Kidney (tissue), 22 donors: ENCODE measurements at places on chromosomes 13 and 19. TPM values are rescaled to one million over a fixed set of nuclear protein-coding genes. Genes with fewer than 3 reads are reported as not detected.
A peak's percentile ranks its signal among the peaks of the same experiment; 100 is the strongest.

GRCh38 chr13:43054803-43055802 lies 31.7 kb downstream of the DNAJC15 start:
- peak; percentile 75 for DNase-seq

GRCh38 chr13:42832341-42833096 lies 51.1 kb downstream of the FAM216B start:
- DNase-seq = no peak

The ISYNA1 gene
- 68.6 TPM for total RNA-seq

DNA sequence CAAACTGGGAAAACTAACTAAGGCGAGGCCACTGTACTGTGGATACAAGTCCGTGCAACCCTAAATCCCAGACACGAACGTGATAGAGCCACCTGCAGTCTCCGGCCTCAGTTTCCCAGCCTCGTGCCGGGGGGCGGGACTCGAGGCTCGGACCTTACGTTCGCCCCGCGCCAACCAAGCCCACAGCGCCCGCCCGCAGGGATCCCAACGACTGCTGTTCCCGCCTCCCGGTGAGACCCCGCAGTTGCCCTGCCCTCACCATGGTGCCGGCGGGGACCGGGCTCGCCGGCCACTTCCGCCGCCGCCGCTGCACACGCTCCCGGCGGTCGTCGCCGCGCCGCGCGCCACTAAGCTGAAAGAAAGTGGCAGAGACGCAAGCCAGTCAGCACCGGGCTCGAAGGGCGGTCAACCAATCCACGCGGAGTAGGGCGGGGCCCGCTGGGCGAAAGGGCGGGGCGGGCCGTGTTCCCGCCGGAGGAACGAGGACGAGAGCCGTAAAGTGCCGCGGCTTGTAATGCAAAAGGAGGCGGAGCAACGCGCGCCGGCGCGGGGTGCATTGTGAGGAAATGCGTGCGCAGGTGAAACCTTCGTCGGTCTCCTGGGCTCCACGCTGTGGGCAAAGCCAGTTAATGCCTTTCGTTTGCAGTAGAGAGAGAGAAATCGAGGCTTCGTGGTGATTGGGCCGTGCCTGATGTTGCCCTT lies at the start of gene LSM4:
TSS of gene LSM4 (minus strand) at position 318 of the 702 bp plus-strand sequence. CDS start at position 262, 56 bp downstream.
- DNase-seq = peak; percentile 99

DNA sequence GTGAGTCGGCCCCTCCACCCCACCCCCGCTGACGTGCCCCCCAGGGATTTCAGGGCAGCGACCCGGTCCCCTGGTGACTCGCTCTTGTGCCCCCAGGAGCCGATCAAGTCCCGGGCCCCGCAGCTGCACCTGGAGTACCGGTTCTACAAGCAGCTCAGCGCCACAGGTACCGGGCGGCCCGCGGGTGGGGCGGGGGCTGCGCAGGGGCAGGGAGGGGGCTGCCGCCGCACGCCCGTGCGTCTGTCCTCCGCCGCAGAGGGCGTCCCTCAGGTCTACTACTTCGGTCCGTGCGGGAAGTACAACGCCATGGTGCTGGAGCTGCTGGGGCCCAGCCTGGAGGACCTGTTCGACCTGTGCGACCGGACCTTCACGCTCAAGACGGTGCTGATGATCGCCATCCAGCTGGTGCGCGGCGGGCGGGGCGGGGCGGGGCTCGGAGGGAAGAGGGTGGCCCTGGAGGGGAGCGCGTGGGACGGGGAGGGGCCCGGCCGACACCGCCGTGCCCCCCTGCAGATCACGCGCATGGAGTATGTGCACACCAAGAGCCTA lies 37.1 kb downstream of the BTBD2 start:
- no peak for DNase-seq
